ENCODE measurements at places on chromosomes 16 and 17. TPM values are rescaled to one million over a fixed set of nuclear protein-coding genes. Genes with fewer than 3 reads are reported as not detected.

DNA sequence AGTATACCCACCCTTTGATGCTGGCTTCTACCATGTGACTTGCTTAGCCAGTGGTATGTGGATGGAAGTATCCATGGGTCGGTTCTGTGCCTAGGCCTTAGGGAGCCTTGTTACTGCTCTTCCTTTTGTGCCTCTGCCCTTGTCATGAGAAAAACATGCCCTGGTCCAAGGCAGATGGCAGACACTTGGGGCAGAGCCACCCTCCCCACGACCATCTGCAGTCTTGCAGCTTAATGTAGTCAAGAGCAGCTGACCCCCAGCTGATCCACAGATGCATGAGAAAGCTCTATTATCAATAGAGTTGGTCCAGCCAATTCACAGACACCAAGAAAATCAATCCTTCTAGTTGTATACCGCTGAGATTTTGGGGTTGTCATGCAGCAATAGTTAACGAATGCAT is 95.7 kb downstream of the SLC39A11 start:
- H3K27ac ChIP-seq, result no peak overlapping the region
- no peaks in the 10 kb centered on the region for H3K4me1 ChIP-seq
- H3K27me3 ChIP-seq, result no peaks in the 10 kb centered on the region
- H3K4me3 ChIP-seq, result no peak overlapping the region
- no peaks in the 10 kb centered on the region for H3K36me3 ChIP-seq
- DNase-seq, result no peak

GRCh38 chr17:71535321-71535720 is 585.5 kb upstream of the SOX9 start:
- no peak for DNase-seq
- no peak overlapping the region for H3K27ac ChIP-seq
- H3K4me1 ChIP-seq, result no peaks in the 10 kb centered on the region
- no peaks in the 10 kb centered on the region for H3K27me3 ChIP-seq
- H3K4me3 ChIP-seq, result no peak overlapping the region

SYCE1L gene
- total RNA-seq, result 0.81 TPM

VPS4A gene
- total RNA-seq, result 38.5 TPM

PYY gene
- total RNA-seq, result not detected

All from thoracic aorta (tissue), 2 donors.